WTC11 (cell line): ENCODE measurements at places on chromosomes 3 and 15. TPM values are rescaled to one million over a fixed set of nuclear protein-coding genes. Genes with fewer than 3 reads are reported as not detected.

- H3K27ac ChIP-seq, result no peak overlapping the region
- DNase-seq, result peak; percentile 27
- H3K4me1 ChIP-seq, result peaks cover 10% of the 10 kb centered on the region
- H3K36me3 ChIP-seq, result no peaks in the 10 kb centered on the region
- no peak overlapping the region for H3K4me3 ChIP-seq
Observed at GRCh38 chr3:111715911-111716523, 120.9 kb upstream of the ZBED2 start.

GRCh38 chr3:142501004-142501926, 53.4 kb upstream of the XRN1 start:
- peaks cover 21% of the 10 kb centered on the region for H3K36me3 ChIP-seq
- DNase-seq, result no peak
- no peaks in the 10 kb centered on the region for H3K4me1 ChIP-seq

DNA sequence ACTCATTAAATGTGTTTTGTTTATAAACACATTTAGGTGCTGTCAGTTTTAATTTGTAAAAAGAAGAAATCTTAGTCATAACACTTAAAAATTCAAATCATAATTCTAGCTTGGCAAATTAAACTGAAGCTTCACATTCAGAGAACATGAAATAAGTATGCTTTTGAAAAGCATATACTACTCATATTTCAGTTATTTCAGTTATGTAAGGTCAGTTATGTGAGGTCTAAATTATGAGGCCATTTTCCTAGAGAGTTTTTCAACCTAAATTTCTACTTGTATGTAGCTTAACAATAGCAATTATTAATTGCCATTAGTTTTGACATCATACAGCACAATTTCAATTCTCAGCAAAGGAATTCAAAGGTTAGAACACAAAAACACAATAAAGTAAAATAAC, 465.0 kb downstream of the PLOD2 start:
- H3K27ac ChIP-seq, result no peak overlapping the region
- H3K4me1 ChIP-seq, result peaks cover 13% of the 10 kb centered on the region
- no peaks in the 10 kb centered on the region for H3K27me3 ChIP-seq
- H3K36me3 ChIP-seq, result no peaks in the 10 kb centered on the region

The LRRC2 gene
- 4.0 to 4.9 TPM (median 4.9 TPM) in 3 replicates for total RNA-seq

The CP gene
- 1.1 to 1.9 TPM (median 1.5 TPM) in 3 replicates for total RNA-seq

DNA sequence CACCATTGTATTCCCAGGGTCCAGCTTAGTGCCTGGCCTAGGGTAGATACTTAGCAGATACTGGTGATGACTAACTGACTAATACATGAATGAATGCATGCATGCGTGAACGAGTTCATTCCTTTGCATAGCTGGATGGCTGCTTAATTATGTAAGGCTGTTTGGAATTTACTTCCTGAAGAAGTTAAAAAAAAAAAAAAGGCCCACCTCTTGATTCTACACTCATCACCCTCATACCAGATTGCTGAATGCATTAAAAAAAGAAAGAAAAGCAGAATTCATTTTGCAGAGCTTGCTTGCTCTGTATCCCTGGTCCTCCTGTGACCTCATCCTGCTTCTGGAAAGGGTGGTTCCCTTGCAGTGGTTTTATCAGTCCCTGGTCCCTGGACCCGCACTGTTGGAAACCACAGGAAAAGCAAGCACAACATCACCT, 277.6 kb upstream of the CFAP20DC start:
- no peaks in the 10 kb centered on the region for H3K36me3 ChIP-seq
- no peak overlapping the region for H3K27ac ChIP-seq
- H3K27me3 ChIP-seq, result no peaks in the 10 kb centered on the region
- H3K4me3 ChIP-seq, result no peak overlapping the region
- no peak for DNase-seq

The MYRIP gene
- 1.6 to 2.1 TPM (median 2.1 TPM) in 3 replicates for total RNA-seq

DNA sequence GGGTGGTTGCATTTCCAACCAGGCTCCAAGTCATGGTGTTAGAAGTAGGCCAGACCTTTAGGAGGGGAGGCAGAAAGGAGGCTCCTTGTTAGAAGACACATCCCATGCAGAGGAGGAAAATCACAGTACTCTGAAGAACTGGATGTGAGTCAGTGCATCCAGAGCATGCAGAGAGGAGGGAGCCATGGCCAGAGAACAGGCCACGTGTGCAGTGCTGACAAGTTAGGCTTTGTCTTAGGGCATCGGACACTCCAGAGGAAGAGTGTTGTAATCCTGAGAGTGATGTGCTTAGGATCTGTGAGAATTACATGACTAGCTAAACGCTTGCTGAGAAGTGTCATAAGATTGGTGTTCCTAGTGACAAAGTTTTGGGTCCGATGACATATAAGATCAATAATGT, 456.5 kb upstream of the THRB start:
- peaks cover 5% of the 10 kb centered on the region for H3K4me1 ChIP-seq
- H3K27me3 ChIP-seq, result peaks cover 100% of the 10 kb centered on the region
- no peak overlapping the region for H3K4me3 ChIP-seq

DNA sequence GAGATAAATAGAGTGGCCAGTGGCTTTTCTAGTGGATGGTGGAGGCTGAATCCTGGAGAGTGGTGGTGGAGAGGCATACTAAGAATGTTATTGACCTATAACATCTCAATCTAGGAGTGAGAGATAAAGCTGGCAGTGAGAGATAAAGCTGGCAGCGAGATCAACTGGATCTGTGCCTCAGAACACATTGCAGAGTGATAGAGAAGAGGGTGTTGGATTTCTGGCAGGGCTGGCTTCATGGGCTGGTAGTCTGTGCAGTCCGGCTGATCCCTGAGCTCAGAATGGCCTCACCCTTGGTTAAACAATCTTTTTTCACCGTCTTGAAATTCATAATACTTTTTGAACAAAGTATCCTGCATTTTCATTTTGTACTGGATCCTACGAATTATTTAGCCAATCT, 221.2 kb downstream of the NLGN1 start:
- H3K27me3 ChIP-seq, result no peaks in the 10 kb centered on the region
- H3K4me3 ChIP-seq, result no peak overlapping the region
- no peak for DNase-seq
- peaks cover 8% of the 10 kb centered on the region for H3K4me1 ChIP-seq
- no peaks in the 10 kb centered on the region for H3K36me3 ChIP-seq
- no peak overlapping the region for H3K27ac ChIP-seq

DNA sequence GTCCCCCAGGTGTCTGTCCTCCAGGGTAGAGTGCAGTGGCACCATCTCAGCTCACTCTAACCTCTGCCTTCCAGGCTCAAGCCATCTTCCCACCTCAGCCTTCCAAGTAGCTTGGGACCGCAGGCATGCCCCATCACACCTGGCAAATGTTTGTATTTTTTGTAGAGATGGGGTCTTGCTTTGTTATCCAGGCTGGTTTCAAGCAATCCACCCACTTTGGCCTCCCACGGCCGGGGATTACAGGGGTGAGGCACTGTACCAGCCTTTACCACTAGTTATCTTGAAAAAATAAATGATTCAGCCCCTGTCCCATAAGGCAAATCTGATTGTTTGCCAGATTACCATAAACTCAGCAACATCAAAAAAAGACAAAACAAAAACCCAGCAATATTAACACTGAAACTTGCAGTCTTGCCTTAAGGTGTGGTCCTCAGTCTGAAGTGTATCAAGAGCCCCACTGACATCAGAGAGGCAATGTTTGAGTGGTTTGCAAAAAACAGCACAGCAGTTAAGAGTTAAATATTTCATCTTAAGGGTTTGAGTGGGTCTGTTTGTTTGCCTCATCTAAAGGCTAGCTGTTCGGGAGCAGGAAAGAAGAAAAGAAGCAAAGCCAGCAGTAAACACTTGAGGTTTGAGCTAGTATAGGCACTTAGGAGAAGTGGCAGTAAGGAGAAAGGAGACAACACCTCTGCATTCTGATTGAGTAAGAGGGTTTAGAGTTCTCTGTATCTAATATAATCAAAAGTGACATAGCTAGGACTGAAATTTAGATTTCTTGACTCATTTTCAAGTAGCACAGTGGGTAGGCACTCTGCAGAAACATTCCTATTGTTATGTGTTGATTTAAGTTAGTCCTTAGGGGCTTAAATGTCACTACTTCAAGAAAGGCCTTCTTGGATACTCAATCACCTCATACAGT, 26.3 kb upstream of the EDEM1 start:
- H3K27ac ChIP-seq, result peak overlapping the region; percentile 46
- H3K27me3 ChIP-seq, result no peaks in the 10 kb centered on the region
- H3K4me3 ChIP-seq, result no peak overlapping the region
- no peaks in the 10 kb centered on the region for H3K36me3 ChIP-seq
- H3K4me1 ChIP-seq, result peaks cover 57% of the 10 kb centered on the region

- no peaks in the 10 kb centered on the region for H3K27me3 ChIP-seq
- H3K27ac ChIP-seq, result no peak overlapping the region
- no peak overlapping the region for H3K4me3 ChIP-seq
- no peaks in the 10 kb centered on the region for H3K4me1 ChIP-seq
- peaks cover 49% of the 10 kb centered on the region for H3K36me3 ChIP-seq
- no peak for DNase-seq
Observed at GRCh38 chr15:60471314-60471713, 7.6 kb downstream of the ICE2 start.

DNA sequence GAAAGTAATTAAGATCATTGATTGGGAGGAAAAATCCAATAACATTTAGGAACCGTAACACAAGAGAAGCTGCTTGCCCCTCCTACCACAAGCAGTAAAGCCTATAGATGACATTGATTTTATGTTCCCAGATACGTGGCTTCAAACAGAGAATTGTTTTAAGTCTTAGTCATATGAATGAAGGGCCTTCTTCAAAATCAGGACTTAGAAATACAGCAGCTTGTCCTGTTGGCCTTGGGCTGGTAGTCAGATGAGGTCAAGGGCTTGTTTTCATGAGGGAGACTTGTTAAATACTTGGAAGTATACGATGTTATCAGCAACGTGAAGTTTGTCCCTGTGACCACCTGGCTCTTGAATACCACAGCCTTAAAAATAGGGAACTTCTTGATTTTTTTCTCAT, 114.4 kb downstream of the VGLL4 start:
- no peaks in the 10 kb centered on the region for H3K4me1 ChIP-seq
- H3K4me3 ChIP-seq, result no peak overlapping the region

The DZIP1L gene
- 11.2 to 15.3 TPM (median 11.2 TPM) in 3 replicates for total RNA-seq

GRCh38 chr3:146929696-146930095, 324.6 kb upstream of the PLSCR5 start:
- no peak overlapping the region for H3K27ac ChIP-seq
- no peaks in the 10 kb centered on the region for H3K36me3 ChIP-seq
- DNase-seq, result no peak
- peaks cover 10% of the 10 kb centered on the region for H3K4me1 ChIP-seq
- H3K4me3 ChIP-seq, result no peak overlapping the region

The SLC9C1 gene
- 1.4 to 3.5 TPM (median 2.5 TPM) in 3 replicates for total RNA-seq

GRCh38 chr15:94206463-94207167, 24.7 kb upstream of the MCTP2 start:
- H3K36me3 ChIP-seq, result no peaks in the 10 kb centered on the region
- H3K4me3 ChIP-seq, result no peak overlapping the region
- no peak overlapping the region for H3K27ac ChIP-seq
- peaks cover 4% of the 10 kb centered on the region for H3K4me1 ChIP-seq
- DNase-seq, result no peak

GRCh38 chr3:48990636-48991469, 812 bp downstream of the P4HTM start:
- peak; percentile 43 for DNase-seq
- H3K4me1 ChIP-seq, result peaks cover 23% of the 10 kb centered on the region
- H3K27ac ChIP-seq, result peak overlapping the region; percentile 53; the same call in 1 of the 2 replicates
- H3K4me3 ChIP-seq, result peak overlapping the region; percentile 83
- H3K36me3 ChIP-seq, result peaks cover 4% of the 10 kb centered on the region; the same call in 1 of the 2 replicates

GRCh38 chr3:152155246-152156020, 113.3 kb upstream of the MBNL1 start:
- H3K27ac ChIP-seq, result no peak overlapping the region
- H3K27me3 ChIP-seq, result no peaks in the 10 kb centered on the region
- peaks cover 10% of the 10 kb centered on the region for H3K4me1 ChIP-seq
- H3K36me3 ChIP-seq, result no peaks in the 10 kb centered on the region
- no peak for DNase-seq

The GPD1L gene
- total RNA-seq, result 4.7 to 5.8 TPM (median 4.7 TPM) in 3 replicates

The GOLGA6L2 gene
- total RNA-seq, result not detected in 3 replicates

GRCh38 chr15:99706557-99707303, 26.5 kb downstream of the LYSMD4 start:
- no peak overlapping the region for H3K4me3 ChIP-seq
- peaks cover 23% of the 10 kb centered on the region for H3K4me1 ChIP-seq
- H3K27ac ChIP-seq, result no peak overlapping the region
- no peak for DNase-seq
- H3K27me3 ChIP-seq, result no peaks in the 10 kb centered on the region

DNA sequence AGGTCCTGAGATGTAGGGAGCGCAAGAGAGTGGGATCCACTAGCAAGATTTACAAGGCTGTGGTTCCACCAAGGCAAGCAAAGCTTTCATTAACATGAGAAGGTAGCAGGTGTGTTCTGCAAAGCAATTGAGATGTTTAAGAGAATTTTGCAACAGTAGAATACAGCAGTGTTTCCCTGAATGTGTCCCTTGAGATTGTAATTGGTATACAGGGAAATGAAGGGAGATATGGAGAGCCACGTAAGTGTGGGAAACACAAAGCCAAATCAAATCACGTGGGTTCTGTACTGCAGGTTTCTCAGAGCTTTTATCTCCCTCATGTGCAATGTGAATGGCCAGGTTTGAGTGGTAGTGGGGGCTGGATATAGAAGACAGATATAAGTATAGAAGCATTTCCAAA, 67.3 kb downstream of the ATG7 start:
- H3K27me3 ChIP-seq, result no peaks in the 10 kb centered on the region
- H3K36me3 ChIP-seq, result peaks cover 4% of the 10 kb centered on the region; the same call in 1 of the 2 replicates
- no peak overlapping the region for H3K27ac ChIP-seq
- no peak overlapping the region for H3K4me3 ChIP-seq
- DNase-seq, result no peak
- no peaks in the 10 kb centered on the region for H3K4me1 ChIP-seq

GRCh38 chr3:25663347-25663868, 1.3 kb downstream of the TOP2B start:
- peak overlapping the region; percentile 95 for H3K4me3 ChIP-seq
- DNase-seq, result no peak
- no peaks in the 10 kb centered on the region for H3K36me3 ChIP-seq
- H3K27ac ChIP-seq, result peak overlapping the region; percentile 90
- no peaks in the 10 kb centered on the region for H3K27me3 ChIP-seq

DNA sequence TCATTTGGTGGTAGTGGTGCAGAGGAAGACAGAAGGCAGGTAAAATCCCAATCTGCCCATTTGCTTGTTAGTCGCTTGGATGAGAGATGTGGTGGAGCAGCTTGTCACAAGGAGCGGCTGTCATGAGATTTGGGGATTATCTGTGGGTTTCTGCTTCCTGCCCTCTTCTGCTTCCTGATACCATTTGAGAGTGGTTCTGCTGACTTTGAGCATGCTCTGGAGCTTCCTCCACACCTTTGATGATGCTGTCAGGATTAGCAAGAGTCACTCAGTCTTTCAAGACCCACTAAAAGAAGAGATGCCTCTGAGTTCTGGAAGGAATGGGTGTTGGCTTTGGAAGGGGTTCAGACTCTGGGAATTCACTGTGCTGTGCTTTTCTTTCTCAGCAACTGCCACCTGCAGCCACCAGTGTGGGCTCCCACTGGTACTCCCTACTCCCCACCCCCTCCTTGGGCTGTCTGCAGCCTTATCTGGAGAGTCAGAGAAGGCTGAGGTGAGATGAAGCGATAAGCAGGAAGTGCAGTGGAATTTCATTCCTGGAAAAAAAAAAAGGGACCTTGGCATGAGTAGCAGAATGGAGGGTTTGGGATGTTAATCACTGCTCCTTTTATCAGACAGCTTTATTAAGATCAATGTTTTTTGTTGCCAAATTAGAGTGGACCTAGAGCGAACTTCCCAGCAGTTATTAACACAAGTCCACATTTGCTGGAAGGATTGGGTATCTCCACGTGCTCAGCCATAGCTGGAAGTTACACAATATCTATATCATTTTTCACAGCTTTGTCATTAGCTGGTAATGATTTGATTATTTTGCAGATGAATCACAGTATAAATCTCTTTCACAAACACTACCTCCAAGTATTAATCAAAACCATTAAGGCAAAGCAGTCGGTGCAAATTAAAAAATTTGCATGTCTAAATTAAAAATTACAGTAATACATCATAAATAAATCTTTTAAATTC, 233.0 kb upstream of the SATB1 start:
- no peaks in the 10 kb centered on the region for H3K27me3 ChIP-seq
- DNase-seq, result no peak
- H3K36me3 ChIP-seq, result no peaks in the 10 kb centered on the region
- no peak overlapping the region for H3K27ac ChIP-seq
- peaks cover 4% of the 10 kb centered on the region; the same call in 1 of the 2 replicates for H3K4me1 ChIP-seq
